Stromal cell of bone marrow (primary cell): ENCODE measurements at places on chromosomes 12 and 14.

DNA sequence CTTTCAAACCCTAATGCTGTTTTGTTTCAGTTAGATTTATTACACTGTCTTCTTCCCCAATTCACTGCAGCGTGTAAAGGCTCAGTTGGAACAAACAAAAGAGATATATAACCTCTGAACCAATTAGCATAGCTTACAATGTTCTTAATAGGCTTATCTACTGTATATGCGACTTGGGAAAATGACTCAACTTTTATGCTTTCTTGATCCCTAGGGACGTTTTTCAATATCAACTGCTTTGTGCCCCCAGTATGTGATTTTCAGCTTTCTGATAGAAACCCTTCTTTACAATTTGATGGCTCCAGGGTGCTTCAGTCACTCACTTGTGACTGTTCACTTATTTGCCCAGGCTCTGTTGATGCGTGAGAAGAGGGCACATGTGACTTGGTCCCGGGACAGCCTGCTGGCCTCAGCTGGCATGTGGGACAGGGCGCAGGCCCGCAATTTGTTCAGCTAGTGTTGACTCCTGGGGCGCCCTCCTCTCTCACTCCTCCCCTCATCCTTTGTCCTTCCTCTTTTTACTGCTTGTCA lies 107.1 kb downstream of the TMTC2 start:
- DNase-seq: no peak

- DNase-seq: no peak
These were observed 18.6 kb upstream of the IFNG start for GRCh38 chr12:68178184-68178583.

GRCh38 chr14:92755495-92755894 lies 7.1 kb upstream of the LGMN start:
- DNase-seq: peak; percentile 36

DNA sequence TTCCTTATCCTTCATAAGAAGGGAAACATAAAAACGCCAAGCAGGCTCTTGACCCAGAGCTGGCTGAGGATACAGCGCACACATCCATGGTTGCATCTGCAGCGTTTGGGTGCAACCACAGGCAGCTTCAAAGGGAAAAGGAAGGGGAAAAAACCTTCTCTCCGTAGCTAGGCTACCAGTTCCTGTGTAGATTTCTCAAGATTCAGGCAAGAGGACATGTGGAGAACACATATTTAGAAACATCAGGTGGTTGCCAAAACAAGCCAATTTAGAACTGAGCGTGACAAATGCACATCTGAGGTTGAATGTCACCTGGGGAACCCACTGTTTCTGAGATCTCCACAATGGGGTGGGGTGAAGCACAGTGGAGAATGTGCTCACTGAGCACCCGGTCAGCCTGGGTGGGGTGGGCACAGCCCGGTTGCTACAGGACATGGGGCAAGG lies 78.3 kb upstream of the BDKRB2 start:
- DNase-seq: no peak

DNA sequence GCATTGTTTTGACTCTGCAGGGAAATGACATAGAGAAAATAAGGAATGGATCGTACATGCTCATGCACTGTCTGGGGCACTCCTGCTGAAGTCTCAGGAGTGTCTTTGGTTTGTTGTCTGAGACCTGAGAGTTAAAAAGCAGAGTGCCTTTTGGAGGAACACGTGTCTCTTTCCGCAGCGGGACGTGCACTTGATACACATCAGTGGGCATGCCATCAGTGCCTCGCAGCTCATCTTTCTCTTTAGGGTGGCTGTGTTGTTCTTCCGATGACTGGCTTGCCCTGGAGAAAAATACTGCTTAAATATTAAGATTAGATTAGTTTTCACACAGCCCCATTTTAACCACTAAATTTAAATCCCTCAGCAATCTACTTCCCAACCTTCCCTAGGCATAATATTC lies 835.9 kb downstream of the DIO2 start:
- no peak for DNase-seq

GRCh38 chr14:41285186-41285748 lies 321.4 kb upstream of the LRFN5 start:
- DNase-seq: peak; percentile 10

- no peak for DNase-seq
These were observed 38.6 kb upstream of the MMP17 start for GRCh38 chr12:131789638-131790037.
